Brain pericyte (primary cell): ENCODE measurements at places on chromosomes 7 and 10.

- no peak for DNase-seq
These were observed 107.0 kb downstream of the VIM start for GRCh38 chr10:17335065-17335464.

GRCh38 chr10:47406870-47407691 is 23.0 kb upstream of the ZNF488 start:
- no peak for DNase-seq

GRCh38 chr7:119281181-119281846 is 991.7 kb upstream of the KCND2 start:
- DNase-seq, result no peak

DNA sequence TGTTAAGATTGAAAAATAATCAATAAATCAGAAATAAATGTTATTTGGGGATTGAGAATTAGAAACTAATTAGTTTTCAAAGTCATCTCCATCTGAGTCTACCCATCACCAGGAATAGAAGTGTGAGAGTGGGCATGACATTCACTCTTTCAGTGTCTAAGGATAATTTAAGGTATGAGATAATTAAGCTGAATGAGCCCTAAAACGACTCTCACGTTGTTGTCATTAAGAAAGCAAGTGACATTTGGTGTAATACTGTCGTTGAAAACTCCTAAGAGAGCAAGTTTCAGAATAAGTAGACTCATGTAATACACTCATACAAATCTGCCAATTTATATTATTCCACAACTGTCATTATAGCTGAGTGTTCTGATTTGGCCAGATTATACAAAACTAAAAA is 7.1 kb downstream of the AGMO start:
- no peak for DNase-seq

DNA sequence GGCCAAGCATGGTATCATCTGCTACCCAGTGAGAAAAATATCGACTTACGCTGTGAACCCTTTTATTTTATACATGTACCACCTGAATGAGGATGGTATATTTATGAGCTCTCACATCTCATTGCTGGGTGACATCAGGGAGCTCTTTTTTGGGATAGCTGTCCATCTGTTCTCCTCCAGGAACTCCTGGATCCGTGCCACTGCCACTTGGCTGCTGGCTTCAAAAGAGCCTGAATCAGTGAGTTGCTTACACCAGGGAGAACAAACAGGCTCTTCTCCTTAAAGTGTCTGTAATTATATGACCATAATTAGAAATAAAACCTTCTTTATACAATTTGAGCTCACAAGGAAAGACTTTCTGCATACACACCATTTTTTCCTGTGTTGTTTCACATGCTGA is 106.2 kb downstream of the KAT6B start:
- DNase-seq, result no peak

- DNase-seq, result no peak
These were observed 122.7 kb upstream of the TMEM72 start for GRCh38 chr10:44788147-44789129.

- no peak for DNase-seq
These were observed 131.2 kb downstream of the PRKAG2 start for GRCh38 chr7:151745706-151746105.
